ENCODE measurements at places on chromosomes 16 and 17.

DNA sequence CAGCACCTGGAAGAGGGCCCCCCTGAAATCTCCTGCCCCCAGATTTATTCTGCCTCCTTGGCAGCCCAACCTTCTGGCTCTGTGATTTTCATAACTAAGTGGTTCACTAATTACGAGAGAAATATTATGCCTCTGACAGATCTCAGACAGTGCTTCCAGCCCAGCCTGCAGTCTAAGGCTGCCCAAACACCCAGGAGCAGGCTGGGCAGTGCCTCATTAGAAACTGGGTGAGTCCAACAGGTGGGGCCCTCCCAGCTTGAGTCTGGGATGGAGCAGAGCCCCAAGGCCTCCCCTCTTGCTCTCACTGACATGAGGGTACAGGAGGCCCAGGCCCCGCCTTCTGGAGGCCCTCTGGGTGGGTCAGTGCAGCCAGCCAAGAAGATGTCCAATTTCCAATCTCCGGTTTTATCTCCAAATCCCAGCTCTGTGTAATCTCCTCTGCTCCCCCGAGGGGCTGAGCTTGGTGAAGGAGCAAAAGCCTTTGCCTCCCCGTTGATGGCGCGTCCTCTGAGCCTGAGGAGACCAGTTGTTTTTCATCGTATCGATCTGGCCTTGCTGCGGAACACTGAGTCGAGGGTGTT is 20.1 kb upstream of the ABCC3 start:
- DNase-seq, result no peak

- no peak for DNase-seq
These were observed 44.7 kb downstream of the GRB7 start for GRCh38 chr17:39782481-39782880.

- peak; percentile 73 for DNase-seq
These were observed at the start of gene KIF18B for GRCh38 chr17:44947461-44948314. Gene KIF18B (minus strand): TSS chr17:44947773. CDS start chr17:44936344, 11,429 bp downstream.

GRCh38 chr17:54237911-54238515 is 415.3 kb downstream of the KIF2B start:
- DNase-seq, result no peak

DNA sequence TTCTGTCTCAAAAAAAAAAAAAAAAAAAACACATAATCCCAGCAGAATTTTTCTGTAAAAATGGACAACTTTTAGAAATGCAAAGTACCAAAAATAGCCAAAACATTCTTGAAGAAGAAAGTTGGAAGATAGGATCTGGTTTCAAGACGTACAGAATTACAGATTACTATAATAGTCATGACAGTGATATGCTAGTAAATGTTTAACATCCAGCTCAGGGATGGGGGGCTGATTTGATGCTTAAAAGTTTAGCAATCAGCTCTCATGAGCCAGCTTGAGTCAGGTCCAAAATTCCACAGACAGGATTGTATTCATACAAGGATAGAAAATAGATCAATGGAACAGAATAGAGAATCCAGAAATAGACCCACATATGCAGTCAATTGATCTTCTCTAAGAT is 100.5 kb downstream of the CYB561 start:
- no peak for DNase-seq

DNA sequence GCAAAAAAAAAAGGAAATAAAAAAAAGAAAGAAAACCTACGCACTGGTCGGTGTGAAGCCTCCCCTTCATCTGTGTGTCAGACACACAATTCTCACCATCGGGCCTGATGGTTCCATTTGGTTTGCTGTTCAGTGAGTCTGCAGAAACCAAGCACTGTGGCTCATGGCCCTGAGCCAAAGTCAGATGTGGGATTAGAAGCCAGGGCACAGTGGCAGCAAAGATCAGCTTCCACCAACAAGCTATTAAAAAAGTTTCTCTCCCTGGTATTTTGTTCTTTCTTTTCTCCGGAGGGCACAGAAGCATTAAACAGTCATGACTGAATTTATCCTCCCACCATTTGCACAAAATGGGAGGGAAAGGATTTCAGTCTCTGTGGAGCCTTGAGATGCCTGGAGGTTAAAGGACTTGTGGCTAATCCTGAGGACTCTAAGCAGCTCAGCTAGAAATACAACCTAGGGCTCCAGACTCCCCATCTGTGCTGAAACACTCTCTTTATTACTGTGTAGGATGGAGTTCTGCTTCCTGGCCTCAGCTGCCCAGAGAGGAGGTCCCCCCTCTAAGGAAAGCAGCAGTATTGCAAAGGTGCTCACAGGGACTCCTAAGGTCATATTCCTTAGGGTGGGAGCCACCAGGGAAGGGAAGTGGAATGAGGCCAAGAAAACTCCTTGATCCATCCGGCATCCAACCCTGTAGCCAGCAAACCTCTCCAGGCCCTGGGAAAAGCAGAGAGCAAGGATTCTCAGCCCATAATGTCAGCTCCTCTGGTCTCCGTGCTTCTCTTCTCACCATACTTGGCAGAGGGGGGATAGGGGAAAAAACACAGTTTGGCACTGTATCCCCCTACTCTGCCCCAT is 28.2 kb downstream of the SLC39A11 start:
- DNase-seq, result no peak
